ENCODE measurements at places on chromosomes 7 and 10. TPM values are rescaled to one million over a fixed set of nuclear protein-coding genes. Genes with fewer than 3 reads are reported as not detected.

DNA sequence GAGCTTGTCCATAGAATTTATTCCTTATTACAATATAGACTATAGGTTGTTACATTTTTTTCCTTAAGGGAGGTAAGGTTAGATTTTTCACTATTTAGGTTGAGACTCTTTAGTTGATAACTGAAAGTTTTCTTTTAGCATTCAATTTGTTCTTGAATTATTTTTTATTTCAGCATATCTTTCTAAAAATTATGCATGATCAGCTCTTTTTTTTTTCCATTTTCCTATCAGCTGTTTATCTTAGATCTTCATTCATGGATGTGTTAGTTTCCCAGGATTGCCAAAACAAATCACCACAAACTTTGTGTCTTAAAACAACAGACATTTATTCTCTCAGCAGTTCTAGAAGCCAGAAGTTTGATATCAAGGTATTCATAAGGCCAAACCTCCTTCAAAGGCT lies 915.9 kb upstream of the C7orf33 start:
- DNase-seq, result no peak

The ASAH2B gene
- 2.2 TPM for total RNA-seq

- DNase-seq, result no peak
These were observed 2.4 kb downstream of the ANKRD22 start for GRCh38 chr10:88849234-88849633.

The FAM185A gene
- total RNA-seq, result 10.3 TPM

DNA sequence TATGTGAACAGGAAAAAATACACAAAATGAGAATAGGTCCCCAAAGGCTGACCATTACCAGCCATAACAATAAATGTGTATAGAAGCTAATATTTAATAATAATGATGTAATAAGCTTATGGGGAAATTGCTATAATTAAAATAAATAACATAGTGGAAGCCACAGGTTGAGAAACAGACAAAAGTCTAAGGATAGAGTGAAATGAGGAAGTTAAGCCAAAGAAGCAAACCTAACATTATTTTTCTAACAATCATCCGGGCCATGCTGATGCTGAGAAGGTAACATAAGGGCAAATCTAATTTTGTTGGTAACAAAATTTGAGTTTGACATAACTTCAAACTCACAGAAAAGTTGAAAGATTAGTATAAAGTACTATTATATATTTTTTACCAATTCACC lies 115.9 kb downstream of the MICU1 start:
- DNase-seq, result no peak

GRCh38 chr7:18593602-18594279 lies 98.2 kb downstream of the HDAC9 start:
- no peak for DNase-seq

- DNase-seq, result no peak
These were observed 183.0 kb upstream of the CTBP2 start for GRCh38 chr10:125343118-125343925.

GRCh38 chr10:26790221-26790995 lies 70.3 kb downstream of the ABI1 start:
- DNase-seq, result no peak

The TRIM74 gene
- 0.31 TPM for total RNA-seq

The WEE2 gene
- not detected for total RNA-seq

- no peak for DNase-seq
These were observed 240.2 kb upstream of the NPSR1 start for GRCh38 chr7:34417781-34418180.

- DNase-seq, result no peak
These were observed 25.9 kb downstream of the HELLS start for GRCh38 chr10:94571528-94571927.

DNA sequence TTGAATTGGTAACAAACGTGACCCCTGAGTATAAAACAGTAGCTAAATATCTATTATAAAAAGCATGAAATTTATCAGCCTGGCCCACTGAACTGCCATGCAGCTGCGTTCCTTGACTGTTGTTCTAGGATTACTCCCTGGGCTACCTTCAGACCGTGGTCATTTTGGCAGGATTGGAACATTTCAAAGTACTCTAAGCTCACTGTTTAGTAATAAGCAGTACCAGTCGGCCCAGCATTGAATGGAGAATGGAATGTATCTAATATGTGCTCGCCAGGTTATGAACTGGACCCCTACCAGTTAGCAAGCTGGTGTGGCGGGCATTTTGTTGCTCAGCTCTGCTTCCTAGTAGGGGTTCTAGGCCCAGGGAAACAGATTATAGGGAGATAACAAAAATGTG lies 112.2 kb downstream of the SEMA3C start:
- DNase-seq, result no peak

DNA sequence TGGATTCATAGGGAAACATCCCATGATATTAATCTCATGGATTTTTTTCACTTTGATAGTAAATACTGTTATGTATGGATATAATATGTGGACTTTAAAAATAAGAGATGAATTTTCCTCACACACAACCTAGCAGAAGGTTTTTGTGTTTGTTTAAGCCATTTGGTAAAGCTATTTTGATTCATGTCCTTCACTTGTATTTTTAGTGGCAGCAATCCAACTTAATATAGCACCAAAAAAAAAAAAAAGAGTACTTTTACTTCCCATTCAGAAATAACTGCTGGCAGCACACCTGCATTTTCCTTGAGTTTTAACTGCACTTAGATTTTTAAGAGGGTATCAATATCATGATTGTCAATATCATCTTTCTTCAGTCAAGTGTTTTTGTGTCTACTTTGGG lies 60.0 kb downstream of the MCMBP start:
- DNase-seq, result no peak

The PRPF18 gene
- 15.6 TPM for total RNA-seq

The FUOM gene
- 34.9 TPM for total RNA-seq

DNA sequence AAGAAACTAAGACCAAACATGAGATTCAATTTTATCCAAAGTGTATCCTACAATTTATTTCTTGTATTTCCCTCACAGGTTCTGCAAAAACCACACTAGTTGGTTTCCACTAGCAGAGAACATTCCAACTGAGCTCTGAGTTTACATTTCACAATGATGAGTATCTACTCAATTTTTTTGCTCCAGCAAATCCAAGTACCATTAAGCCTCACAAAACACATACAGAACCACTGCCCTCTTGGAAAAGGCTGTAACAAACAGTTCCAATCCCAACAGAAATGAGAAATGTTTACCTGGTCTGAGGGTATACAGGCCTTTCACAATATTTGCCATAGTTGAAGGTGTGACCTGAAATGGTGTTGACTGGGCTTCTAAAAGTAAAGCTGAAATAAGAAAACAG lies 59.9 kb downstream of the CACUL1 start:
- DNase-seq, result no peak

The C10orf62 gene
- not detected for total RNA-seq

DNA sequence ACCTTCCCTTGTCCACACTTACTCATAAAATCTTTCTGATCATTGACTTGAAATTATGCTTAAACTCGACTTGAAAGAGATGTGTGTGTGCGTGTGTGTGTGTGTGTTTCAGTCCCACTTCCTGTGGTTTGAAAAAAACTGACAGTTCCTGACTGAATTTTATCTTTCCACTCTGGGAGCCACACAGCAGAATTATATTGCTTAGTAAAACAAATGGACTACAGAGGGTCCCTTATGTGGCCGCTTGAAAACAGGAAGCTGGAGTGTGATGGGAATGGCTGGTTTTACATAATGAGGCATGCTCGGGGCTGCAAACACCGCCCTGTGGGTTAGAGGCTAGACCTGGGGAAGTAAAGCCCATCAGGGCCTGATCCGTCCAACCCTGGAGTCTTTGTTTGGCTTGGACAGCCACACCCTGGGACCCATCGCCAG lies 54.8 kb downstream of the LYZL1 start:
- no peak for DNase-seq

The RNF32 gene
- 3.2 TPM for total RNA-seq

- DNase-seq, result no peak
These were observed 56.5 kb upstream of the DNAJB6 start for GRCh38 chr7:157280216-157280841.

- no peak for DNase-seq
These were observed 110.6 kb upstream of the EFCAB10 start for GRCh38 chr7:105691680-105692564.

- no peak for DNase-seq
These were observed 142.4 kb downstream of the CUBN start for GRCh38 chr10:16987206-16987621.

The TUBB8 gene
- total RNA-seq, result not detected

DNA sequence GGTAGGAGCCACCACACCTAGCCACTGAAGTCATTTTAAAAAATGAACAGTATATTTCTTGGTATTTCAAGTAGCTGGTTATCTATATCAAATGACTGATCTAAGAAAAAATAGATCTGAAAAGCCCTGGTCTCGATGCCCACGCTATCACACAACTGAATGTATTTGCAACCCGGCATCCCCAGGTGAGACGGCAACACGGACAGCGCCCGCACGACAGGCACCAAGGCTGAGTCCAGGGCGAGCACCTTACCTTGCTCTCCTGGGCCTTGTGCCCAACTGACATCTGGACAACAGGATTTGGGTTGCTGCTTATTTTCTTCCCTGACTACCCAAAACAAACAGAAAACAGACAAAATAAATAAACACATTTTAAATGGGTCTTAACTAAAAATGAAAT lies 44.8 kb upstream of the NCAPG2 start:
- DNase-seq, result no peak

GRCh38 chr10:132608511-132609195 lies 71.1 kb downstream of the INPP5A start:
- no peak for DNase-seq

DNA sequence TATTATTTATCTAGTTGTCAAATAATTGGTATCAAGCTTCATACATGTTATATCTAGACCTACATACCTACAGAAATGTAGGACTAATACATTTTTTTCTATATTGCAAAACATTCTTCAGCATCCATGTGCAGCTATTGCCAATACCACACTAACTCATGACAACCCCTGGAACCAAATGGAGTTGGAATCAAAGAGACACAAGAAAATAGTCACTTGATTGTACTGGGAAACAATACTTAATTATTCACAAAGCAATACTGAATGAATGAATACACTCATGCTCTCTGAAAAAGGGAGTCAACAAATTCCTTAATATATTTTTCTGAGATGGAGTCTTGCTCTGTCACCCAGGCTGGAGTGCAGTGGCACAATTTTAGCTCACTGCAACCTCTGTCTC lies 10.4 kb upstream of the CFAP43 start:
- DNase-seq, result no peak

DNA sequence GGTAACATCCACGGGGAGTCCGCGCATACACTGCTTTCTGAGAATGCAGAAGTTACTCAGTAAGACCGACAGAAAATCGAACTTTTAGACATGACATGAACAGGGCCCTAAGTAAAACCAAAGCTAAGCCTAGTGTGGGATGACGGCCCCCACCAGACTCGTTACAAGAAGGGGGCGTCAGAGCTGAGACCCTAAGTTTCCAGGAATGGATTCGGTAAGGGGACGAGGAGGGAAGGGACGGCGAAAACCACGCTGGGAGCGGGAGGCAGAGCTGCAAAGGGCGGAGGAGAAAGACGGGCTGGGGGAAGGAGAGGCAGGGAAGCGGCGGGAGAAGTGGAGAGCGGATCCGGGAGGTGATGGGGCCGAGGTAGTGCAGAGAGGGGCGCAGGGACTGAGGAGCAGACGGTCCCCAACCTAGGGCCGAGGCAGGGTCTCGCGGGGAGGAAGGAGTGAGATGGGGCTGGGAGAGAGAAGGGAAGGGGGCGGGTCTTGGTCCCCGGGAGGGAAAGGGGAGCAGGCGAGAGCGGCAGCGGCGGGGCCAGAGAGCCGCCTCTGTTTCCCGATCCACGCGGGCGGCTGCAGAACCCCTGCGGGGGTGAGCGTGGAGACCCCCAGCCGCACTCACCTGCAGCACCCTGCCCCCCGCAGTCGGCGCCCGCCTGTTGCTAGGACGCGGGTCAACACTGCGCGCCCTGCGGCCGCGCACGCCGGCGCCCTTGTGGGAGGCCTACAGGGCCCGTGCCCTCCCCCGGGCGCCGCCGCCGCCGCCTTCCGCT lies 513 bp downstream of the ODAD2 start:
- DNase-seq, result no peak

- no peak for DNase-seq
These were observed 63.5 kb upstream of the BTBD16 start for GRCh38 chr10:122207596-122207995.

DNA sequence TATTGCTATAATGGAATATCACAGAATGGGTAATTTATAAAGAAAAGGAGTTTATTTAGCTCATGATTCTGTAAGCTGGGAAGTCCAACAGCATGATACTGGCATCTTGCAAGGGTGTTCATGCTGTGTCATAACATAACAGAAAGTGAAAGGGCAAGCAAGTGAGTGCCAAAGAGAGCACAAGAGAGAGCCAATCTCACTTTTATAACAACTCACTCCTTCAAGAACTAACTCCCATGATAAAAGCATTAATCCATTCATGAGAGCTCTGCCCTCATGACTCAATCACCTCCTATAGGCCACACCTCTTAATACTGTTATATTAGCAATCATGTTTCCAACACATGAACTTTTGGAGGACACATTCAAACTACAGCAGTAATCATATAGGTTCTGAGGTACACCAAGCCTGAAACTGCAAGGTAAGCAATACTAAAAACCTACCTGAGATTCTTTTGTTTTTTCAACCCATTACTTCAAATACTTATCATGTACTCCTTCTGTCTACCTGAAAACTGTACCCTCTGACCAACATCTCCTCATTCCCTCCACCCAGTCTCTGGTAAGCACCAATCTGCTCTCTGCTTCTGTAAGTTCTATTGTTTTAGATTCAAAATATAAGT lies 219.7 kb downstream of the MTERF1 start:
- peak; percentile 2 for DNase-seq

- DNase-seq, result no peak
These were observed 5.6 kb downstream of the TPK1 start for GRCh38 chr7:144830024-144830785.

The MSS51 gene
- 1.5 TPM for total RNA-seq

- DNase-seq, result no peak
These were observed 4.8 kb downstream of the PRRT4 start for GRCh38 chr7:128356546-128357216.

DNA sequence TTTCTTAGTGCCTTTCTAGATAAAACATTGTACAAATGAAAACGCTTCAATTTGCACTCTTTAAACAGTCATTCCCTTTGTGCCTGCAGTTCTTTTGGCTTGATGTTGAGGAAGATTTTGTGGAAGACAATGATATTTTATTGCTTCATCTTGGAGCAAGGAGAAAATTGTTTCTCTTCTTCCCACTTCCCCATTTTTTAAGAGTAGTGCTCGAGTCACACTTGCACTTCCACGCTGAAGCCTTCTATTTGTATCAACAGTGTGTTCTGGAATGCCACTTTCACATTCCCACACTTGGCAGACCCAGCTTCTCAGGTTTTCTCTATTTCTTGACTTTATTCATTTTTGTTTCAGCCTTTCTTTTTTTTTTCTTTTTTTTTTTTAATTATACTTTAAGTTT lies 369.3 kb downstream of the PAXIP1 start:
- DNase-seq, result no peak

Measured in GM12878 (cell line).